Cardiac septum (tissue), 1 donor: ENCODE measurements at places on chromosomes 5 and 9. TPM values are rescaled to one million over a fixed set of nuclear protein-coding genes. Genes with fewer than 3 reads are reported as not detected.

SHOC1 gene
- not detected for total RNA-seq

F2RL1 gene
- total RNA-seq: 3.7 TPM

HBEGF gene
- 73.9 TPM for total RNA-seq

CFAP77 gene
- 1.2 TPM for total RNA-seq

LOX gene
- total RNA-seq: 6.8 TPM

GARIN3 gene
- not detected for total RNA-seq

PCDHGA5 gene
- 9.7 TPM for total RNA-seq

MUSK gene
- 1.2 TPM for total RNA-seq

TSSK1B gene
- 0.08 TPM for total RNA-seq

PFN3 gene
- not detected for total RNA-seq

TEX48 gene
- total RNA-seq: not detected

OBP2B gene
- not detected for total RNA-seq

INVS gene
- 10.6 TPM for total RNA-seq

SPATA31C1 gene
- not detected for total RNA-seq

GADD45G gene
- 29.6 TPM for total RNA-seq

TERT gene
- total RNA-seq: not detected

KIF4B gene
- total RNA-seq: 0.13 TPM

IRX2 gene
- total RNA-seq: 3.2 TPM

FBXW11 gene
- 94.4 TPM for total RNA-seq

RNF183 gene
- total RNA-seq: not detected

TTC23L gene
- total RNA-seq: 0.32 TPM

ERP44 gene
- total RNA-seq: 14.8 TPM

NFX1 gene
- total RNA-seq: 38.0 TPM

ARL14EPL gene
- total RNA-seq: not detected

LCN15 gene
- not detected for total RNA-seq

SPARC gene
- 539 TPM for total RNA-seq

OTP gene
- total RNA-seq: not detected

SEMA6A gene
- 4.5 TPM for total RNA-seq

ZNF366 gene
- total RNA-seq: 3.7 TPM

CD274 gene
- 17.9 TPM for total RNA-seq

LCN12 gene
- 20.7 TPM for total RNA-seq

UNC5A gene
- 0.05 TPM for total RNA-seq

DNM1 gene
- 7.3 TPM for total RNA-seq

NOL6 gene
- total RNA-seq: 16.7 TPM

PCDHA5 gene
- total RNA-seq: 0.11 TPM

NSUN2 gene
- 39.9 TPM for total RNA-seq

CKMT2 gene
- total RNA-seq: 1,231 TPM

WNT8A gene
- not detected for total RNA-seq

OR1L8 gene
- not detected for total RNA-seq

ISCA1 gene
- total RNA-seq: 49.2 TPM

BTNL3 gene
- not detected for total RNA-seq

SNX2 gene
- total RNA-seq: 28.8 TPM

OR1Q1 gene
- not detected for total RNA-seq

APBB3 gene
- total RNA-seq: 18.4 TPM

PTGS1 gene
- total RNA-seq: 2.9 TPM

PRDM9 gene
- not detected for total RNA-seq

LRRC14B gene
- total RNA-seq: 8.5 TPM

BHMT2 gene
- total RNA-seq: 5.6 TPM

PCDHGB7 gene
- total RNA-seq: 16.4 TPM

DAB2 gene
- total RNA-seq: 28.7 TPM

NEUROG1 gene
- total RNA-seq: not detected

CENPH gene
- 2.9 TPM for total RNA-seq

ZNF462 gene
- 38.8 TPM for total RNA-seq

NPR2 gene
- total RNA-seq: 20.4 TPM

KCNIP1 gene
- total RNA-seq: 0.57 TPM

EDIL3 gene
- total RNA-seq: 23.6 TPM

PDCD1LG2 gene
- 0.48 TPM for total RNA-seq
